ENCODE measurements at places on chromosomes 11 and 22.

DNA sequence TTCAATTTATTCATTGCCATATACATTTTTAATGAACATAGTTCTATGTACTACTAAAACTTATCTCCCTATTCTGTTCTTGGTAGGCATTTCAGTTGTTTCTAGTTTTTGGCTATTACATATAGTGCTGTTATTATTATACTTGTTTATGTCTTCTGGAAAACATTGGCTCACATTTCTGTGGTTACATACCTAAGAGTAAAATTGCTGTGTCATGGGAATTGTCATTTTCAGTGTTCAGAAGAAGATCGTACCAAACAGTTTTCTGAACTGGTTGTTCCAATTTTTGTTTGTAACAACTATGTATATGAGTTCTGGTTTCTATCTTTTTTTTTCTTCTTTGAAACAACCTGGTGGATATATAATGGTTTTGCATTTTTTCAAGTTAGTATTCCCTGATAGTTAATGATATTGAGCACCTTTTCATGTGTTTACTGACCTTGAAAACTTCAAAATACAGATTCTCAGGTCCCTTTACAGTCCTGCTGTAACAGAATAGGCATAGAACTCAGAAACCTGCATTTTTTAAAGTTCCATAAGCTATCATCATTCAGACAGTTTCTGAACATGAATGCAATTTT, 230.7 kb downstream of the JRKL start:
- DNase-seq = no peak

GRCh38 chr11:126147208-126148111, 64.0 kb downstream of the RPUSD4 start:
- DNase-seq = no peak

- DNase-seq = no peak
Measured at GRCh38 chr11:17508306-17508705, 31.7 kb upstream of the ABCC8 start.

GRCh38 chr11:101915791-101916291, 481 bp downstream of the ANGPTL5 start:
- DNase-seq = no peak

- no peak for DNase-seq
Measured at GRCh38 chr22:49756201-49756600, 71.5 kb downstream of the BRD1 start.

GRCh38 chr11:129896062-129896461, 684 bp upstream of the NFRKB start:
- no peak for DNase-seq

DNA sequence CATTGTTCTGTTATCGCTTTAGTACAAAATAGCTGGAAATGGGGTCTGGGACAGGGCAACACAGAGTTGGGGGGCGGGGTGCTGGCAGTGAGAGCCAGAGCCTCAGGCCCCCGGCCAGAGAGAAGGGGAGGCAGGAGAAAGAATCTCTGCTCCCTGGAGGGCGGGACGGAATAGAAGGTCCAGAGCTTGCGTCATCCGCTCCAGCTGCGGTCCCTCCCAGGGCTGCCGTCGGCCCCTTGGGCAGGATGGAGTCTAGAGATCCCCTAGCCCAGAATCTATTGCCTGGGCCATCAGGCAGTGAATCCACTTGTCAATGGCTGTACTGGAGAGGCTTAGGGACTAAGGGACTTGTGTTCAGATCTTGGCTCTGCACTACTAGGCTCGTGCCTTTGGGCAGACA, 5.0 kb downstream of the TP53I11 start:
- no peak for DNase-seq

DNA sequence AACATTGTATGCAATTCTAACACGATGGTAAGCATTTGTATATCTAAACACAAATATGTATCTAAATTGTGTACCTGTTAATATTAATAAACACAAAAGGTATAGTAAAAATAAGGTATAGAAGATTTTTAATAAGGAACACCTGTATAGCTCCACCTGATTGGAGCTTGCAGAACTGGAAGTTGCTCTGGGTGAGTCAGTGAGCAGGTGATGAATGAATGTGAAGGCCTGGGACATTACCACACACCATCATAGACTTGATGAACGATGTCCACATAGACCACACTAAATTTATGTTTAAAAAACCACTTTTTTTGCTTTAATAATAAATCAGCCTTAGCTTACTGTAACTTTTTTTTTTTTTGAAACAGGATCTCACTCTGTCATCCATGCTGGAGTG, 97.6 kb upstream of the CLMP start:
- no peak for DNase-seq

DNA sequence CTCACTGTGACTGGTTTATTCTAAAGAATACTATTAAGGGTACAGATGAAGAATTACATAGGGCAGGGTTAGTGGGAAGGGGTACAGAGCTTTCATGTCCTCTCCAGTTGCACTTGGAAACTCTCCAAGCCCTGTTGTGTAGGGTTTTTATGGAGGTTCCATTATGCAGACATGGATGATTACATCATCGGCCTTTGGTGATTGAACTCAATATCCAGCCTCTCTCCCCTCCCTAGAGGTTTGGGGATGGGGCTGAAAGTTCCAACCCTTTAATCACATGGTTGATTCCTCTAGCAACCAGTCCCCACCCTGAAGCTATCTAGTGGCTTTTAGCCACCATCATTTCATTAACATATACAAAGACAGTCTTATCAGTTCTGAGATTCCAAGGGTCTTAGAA, 472.6 kb downstream of the BUD13 start:
- no peak for DNase-seq

DNA sequence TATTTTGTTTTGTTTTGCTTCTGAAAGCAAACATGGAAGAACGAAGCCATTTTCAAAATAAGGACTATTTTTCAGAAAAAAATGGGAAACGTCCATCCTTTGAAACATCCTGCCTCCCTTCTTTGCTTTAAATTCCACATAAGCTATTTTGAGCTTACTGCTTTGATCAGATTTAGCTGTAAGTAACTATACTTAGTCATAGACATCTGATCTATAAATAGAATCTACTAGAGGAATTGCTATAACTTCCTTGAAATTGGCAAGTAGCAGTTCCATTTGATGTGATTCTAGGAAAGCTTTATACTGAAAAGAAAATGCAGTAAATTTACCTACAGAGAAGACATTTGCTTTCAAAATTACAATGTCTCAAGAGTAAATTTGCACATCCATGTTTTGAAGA, 305.8 kb downstream of the TTC28 start:
- DNase-seq = no peak

DNA sequence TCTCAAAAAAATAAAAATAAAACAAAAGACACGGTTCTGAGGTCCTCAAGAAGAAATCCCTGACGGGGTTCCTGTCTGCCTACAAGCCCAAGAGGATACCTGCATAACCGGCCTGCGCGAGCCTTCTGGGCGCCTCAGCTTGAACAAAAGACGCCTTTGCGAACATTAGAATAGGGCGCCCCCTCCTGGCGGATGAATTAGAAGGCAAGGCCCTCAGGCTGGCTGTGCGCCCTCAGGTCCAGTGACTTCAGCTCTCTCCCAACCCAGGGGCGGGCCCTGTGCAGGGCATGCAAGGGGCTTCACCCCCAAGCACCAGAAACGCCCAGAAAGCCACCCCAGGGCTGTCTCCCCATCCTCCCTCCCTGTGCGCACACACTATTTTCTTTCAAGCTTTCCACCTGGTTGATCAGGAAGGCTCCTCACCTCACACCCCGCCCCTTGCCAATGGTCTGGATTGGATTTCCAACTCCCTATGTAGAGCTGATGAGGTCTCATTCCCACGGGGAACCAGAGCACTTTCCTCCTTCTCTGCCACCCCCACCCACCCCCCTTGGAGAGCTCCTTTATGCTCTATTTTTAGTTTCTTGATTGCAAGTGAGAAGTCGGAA, 273.3 kb downstream of the BUD13 start:
- DNase-seq = no peak

DNA sequence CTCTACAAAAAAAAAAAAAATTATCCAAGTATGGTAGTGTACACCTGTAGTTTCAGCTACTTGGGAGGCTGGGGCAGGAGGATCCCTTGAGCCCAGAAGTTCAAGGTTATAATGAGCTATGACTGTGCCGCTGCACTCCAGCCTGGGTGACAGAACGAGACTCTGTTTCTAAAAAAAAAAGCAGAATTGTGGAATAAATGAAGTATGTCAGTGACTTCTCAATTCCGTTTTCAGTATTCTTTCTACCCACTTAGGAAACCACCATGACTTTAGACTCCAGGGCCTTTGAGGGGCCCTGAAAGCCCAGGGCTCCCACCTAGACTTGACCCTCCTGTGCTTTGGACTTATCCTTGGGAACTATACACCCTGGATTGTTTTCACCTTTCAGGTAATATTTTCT, 6.5 kb upstream of the NUP160 start:
- no peak for DNase-seq

GRCh38 chr11:130653838-130654636, 205.6 kb downstream of the ADAMTS15 start:
- no peak for DNase-seq

- no peak for DNase-seq
Measured at GRCh38 chr11:27405134-27405533, 42.1 kb upstream of the CCDC34 start.

DNA sequence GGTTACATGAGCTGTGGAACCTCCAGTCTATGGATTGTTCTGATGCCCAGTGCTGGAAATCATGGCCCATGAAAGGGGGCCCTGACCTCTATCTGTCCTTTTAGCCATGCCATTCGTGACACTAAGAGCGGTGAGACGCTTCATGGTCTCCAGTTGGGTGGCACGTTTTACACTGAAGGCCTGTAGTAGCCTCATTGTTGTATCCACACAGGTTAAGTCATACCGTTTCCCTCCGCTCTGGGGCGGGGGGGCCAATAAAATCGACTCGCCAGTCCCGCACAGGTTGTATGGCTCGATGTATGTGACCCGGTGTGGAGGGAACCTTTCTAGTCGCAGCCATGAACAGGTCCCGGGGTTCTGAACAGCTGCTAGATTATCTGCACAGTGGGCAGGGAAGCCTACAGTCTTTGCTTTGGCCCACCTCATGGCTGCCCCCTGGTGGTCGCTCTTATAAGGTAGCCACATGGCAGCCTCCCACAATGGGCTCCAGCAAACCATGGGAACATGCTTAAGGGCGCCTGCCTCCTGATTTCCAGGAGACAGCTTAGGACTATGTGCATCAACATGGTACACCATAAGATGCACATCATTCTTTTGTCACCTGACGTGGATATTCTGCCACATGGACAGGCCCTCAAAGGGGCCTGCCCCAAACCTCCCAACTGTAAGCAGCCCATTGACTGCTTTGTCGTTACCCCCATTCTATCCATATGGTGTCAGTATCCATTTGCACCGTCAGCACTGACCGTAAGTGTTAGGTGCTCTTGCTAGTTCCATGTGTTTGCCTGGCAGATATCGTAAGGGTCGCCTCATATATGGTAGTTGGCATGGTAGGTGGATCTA, 19.7 kb upstream of the APOL3 start:
- peak; percentile 77 for DNase-seq

DNA sequence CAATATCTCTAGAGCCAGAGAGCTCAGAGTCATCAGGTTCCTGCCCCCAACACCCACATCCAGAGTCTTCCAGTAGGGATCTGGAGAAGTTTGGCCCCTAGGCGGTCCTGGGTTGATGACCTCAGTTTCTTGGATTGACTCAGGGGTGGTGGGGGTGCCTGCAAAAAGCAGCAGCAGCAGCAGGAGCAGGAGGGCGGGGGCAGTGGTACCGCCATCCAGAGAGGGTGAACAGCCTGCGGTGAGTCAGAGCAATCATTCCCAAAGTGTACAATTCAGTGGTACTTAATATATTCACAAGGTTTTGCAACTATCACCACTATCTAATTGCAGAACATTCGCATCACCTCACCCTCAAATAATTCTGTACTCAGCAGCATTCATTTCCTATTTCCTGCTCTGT, 9.9 kb upstream of the SEC14L3 start:
- no peak for DNase-seq

GRCh38 chr11:44562845-44563460, 2.5 kb upstream of the CD82 start:
- DNase-seq = no peak

GRCh38 chr22:30887453-30887852, 81.1 kb downstream of the MORC2 start:
- DNase-seq = no peak

- no peak for DNase-seq
Measured at GRCh38 chr11:8728563-8728962, 46.0 kb downstream of the RPL27A start.

GRCh38 chr22:43826142-43827002, 14.3 kb upstream of the EFCAB6 start:
- DNase-seq = no peak

DNA sequence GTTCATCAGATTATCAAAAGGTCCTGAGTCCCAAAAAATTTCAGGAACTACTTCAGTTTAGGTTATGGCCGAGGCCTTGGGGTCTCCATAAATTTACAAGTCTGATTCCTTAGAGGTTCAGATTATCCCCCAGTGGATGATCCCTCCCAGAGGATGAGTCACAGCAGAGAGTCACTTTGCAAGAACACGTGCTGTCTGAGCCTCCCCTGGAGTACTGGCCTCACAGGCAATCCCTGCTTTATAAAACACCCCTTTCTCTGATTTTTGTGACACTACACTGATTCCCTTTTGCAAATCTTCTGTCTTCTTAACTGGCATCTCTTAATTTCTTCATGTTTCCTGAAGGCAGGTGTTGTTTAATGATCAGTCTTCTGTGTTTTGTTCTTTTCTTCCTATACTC, 45.3 kb downstream of the CCDC34 start:
- no peak for DNase-seq

GRCh38 chr11:94732617-94733281, 35.4 kb upstream of the AMOTL1 start:
- DNase-seq = no peak

DNA sequence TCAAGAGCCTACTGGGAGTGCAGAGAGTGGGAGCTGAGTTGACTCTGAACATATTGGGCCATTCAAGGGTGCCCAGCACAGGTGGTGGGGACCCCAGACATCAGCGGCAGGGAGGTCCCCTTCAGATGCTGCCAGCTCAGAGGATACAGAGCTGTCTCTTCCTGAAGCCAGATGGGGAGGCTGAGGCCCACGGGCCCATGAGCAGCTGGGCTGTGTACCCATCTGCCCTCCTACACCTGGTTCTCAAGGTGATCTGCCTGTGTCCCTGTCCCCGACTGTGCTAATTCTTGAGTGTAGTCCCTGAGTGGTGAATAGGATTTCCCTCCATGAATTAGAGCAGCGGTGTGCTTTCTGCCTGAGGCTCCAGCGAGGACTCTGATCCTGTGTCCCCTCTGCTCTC, 76.3 kb downstream of the MICAL2 start:
- no peak for DNase-seq

GRCh38 chr11:45142241-45143055, 4.0 kb upstream of the PRDM11 start:
- DNase-seq = no peak
